Neural crest cell (in vitro differentiated cells): ENCODE measurements at places on chromosomes 5 and 9.

DNA sequence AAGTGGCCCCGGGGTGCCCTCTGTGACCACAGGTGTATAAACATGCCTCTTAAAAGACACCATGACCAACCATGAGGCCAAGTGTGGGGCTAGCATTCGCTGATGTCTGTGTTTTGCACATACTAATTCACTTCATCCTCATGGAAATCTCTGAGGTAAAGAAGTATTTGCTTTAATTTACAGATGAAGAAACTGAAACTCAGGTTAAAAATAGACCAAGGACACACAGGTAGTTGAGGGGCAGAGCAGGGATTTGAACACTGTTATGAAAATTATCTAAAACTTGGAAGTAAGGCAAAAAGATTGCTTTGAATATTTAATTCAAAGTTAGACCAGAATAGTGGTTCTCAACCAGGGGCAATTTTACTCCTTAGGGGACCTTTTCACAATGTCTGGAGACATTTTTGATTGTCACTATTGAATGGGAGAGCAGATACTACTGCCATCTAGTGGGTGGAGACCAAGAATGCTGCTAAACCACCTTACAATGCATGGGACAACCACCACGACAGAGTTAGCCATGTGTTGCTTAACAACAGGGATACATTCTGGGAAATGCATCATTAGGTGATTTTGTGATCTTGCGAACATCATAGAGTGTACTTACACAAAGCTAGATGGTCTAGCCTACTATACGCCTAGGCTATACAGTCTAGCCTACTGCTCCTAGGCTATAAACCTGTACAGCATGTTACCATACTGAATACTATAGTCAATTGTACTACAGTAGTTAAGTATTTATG lies 8.0 kb upstream of the FXN start:
- H3K36me3 ChIP-seq = no peaks in the 10 kb centered on the region
- peak; percentile 27 for DNase-seq
- H3K27me3 ChIP-seq = peaks cover 10% of the 10 kb centered on the region
- peaks cover 3% of the 10 kb centered on the region for H3K4me1 ChIP-seq
- H3K4me3 ChIP-seq = no peak overlapping the region

- no peak overlapping the region for H3K27ac ChIP-seq
- no peak overlapping the region for H3K4me3 ChIP-seq
- H3K36me3 ChIP-seq = no peaks in the 10 kb centered on the region
Observed at GRCh38 chr5:107753427-107753826, 82.7 kb upstream of the EFNA5 start.

DNA sequence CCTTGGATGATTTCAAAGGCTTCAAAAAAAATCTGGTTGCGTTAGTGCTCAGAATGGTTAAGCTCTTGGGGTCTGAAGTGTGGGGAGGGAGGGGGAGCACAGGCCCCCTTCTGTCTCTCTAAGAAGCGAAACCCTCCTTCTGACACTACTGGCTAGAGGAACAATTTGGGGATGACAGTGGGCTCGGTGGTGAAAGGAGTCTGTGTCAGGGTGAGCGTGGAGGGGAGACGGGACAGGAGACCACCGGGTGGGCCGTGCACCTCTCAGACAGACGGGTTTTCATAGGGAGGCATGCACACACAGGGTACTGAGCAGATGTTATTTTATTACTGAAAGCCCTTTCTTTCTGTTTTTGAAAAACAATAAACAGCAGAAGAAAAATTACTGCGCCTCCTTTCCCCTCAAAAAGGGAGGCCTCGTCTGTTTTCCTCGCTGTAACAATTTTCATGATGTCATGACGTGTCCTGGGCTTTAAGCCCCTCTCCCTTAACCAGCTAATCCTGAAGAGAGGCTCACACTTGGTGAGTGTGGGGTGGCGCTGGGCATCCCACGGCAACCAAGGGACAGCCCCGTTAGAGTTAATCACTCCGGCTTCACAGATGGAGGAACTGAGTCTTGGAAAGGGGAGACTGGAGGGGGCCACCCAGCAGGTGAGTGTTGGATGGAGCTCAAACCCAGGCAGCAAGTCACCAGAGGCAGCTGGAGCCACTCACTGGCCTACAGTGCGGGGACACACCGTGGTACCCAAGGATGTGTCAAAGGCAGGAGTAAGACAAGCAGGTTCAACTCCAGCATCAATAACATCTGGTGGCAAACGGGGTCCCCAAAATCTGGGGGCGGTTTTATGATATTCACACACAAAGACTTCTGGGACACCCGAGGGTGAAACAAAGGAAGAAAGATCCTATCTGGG lies 53.4 kb downstream of the PTCH1 start:
- DNase-seq = no peak
- H3K4me1 ChIP-seq = peaks cover 75% of the 10 kb centered on the region
- H3K36me3 ChIP-seq = peaks cover 46% of the 10 kb centered on the region

DNA sequence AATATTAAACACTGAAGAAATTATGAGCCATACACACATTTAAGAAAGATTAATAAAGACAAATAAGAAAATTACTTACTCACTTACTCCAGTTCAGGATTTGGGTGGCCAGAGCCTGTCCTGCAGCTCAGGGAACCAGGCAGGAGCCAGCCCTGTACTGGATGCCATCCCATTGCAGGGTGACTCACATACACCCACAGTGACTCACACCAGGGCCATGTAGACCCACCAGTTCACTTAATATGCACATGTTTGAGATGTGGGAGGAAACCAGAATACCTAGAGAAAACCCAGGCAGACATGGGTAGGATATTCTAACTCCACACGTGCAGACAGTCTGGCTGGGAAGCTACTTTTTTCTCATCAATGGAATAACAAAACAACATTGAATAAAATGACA lies 49.6 kb upstream of the ADRB2 start:
- H3K4me1 ChIP-seq = no peaks in the 10 kb centered on the region
- peaks cover 17% of the 10 kb centered on the region for H3K27me3 ChIP-seq
- no peak overlapping the region for H3K4me3 ChIP-seq
- no peaks in the 10 kb centered on the region for H3K36me3 ChIP-seq

DNA sequence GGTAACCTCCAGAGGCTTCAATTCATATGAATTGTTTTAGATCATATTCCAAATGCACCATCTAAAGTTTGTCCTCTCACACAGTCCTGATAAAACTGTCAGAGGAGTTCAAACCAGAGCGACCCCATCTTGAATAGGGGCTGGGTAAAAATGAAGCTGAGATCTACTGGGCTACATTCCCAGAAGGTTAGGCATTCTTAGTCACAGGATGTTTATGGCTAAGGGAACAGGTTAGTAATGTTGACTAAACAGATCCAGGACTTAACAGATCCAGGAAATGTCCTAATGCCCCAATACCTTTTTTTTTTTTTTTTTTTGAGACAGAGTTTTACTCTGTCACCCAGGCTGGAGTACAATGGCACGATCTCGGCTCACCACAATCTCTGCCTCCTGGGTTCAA lies 192.6 kb upstream of the PRDM9 start:
- H3K4me1 ChIP-seq = no peaks in the 10 kb centered on the region
- H3K36me3 ChIP-seq = no peaks in the 10 kb centered on the region

GRCh38 chr5:81778642-81779041 lies 27.7 kb upstream of the SSBP2 start:
- no peaks in the 10 kb centered on the region for H3K36me3 ChIP-seq
- no peak for DNase-seq
- H3K4me1 ChIP-seq = peaks cover 17% of the 10 kb centered on the region
- H3K27me3 ChIP-seq = no peaks in the 10 kb centered on the region
- no peak overlapping the region for H3K4me3 ChIP-seq
- H3K27ac ChIP-seq = no peak overlapping the region

DNA sequence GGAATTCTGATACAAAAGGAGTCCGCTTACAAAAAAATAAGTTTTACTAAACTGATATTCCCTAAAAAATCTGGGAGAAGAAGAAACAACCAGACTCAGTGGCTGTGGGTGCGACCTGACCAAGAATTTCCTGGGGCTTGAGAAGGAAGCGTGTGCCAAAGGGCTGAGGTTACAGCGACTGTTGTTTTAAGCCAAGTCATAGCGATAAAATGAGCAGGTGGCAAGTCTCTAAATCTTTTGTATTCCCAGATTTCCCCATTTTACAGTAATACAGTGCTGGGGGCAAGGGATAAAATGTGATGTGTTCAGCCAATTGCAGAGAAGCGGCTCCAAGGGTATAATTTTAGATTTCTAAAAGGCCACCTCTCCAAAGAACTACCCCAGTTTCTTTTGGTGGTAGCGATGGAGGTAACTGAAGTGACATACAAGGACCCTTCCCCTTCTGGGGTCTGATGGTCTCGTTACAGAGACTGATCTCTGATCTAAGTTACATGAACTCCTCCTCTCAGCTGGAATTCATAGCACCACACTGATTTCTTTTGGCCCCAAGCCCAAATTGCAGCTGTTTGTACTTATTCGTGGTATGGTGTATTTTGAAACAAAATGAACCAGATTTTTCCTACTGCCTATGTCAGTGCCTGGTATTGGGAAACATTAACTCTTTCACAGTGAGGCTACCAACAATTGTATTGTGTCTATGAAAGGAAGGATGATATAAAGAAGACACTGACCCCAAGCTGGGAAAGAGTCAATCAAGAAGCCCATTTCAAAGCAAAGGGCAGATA lies 41.6 kb downstream of the LPAR1 start:
- DNase-seq = no peak
- peaks cover 25% of the 10 kb centered on the region for H3K4me1 ChIP-seq
- no peak overlapping the region for H3K27ac ChIP-seq
- no peaks in the 10 kb centered on the region for H3K27me3 ChIP-seq
- no peaks in the 10 kb centered on the region for H3K36me3 ChIP-seq
- H3K4me3 ChIP-seq = no peak overlapping the region

GRCh38 chr9:98120476-98120875 lies 1.5 kb upstream of the TRIM14 start:
- H3K4me3 ChIP-seq = peak overlapping the region; percentile 51
- H3K36me3 ChIP-seq = no peaks in the 10 kb centered on the region
- peaks cover 21% of the 10 kb centered on the region for H3K27me3 ChIP-seq
- peaks cover 9% of the 10 kb centered on the region for H3K4me1 ChIP-seq

DNA sequence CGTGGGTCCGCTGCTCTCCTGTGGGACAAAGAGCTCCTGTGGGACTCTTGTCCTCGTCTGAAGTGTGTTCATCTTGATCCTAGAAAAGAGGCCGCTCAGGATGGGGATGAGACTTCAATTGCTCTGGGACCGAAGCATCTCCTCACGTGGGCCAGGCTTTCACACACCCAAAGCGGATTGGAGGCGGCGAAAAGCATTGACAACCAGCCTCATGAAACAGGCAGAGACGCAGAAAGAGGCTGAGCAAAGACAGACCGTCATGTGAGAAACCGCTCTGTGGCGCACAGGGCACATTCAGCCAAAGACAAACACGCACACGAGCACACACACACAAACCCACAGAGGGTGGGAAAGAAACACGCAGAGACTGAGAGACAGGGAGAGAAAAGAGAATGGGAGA lies 479.5 kb downstream of the SPATA31A7 start:
- H3K36me3 ChIP-seq = peaks cover 14% of the 10 kb centered on the region
- no peaks in the 10 kb centered on the region for H3K27me3 ChIP-seq
- no peak for DNase-seq
- H3K4me1 ChIP-seq = no peaks in the 10 kb centered on the region
- no peak overlapping the region for H3K27ac ChIP-seq
- H3K4me3 ChIP-seq = no peak overlapping the region

GRCh38 chr9:27353166-27353473 lies 56.2 kb upstream of the EQTN start:
- peak overlapping the region; percentile 45 for H3K27ac ChIP-seq
- no peak for DNase-seq
- H3K36me3 ChIP-seq = peaks cover 16% of the 10 kb centered on the region
- peaks cover 57% of the 10 kb centered on the region for H3K4me1 ChIP-seq
- no peaks in the 10 kb centered on the region for H3K27me3 ChIP-seq
- H3K4me3 ChIP-seq = no peak overlapping the region

DNA sequence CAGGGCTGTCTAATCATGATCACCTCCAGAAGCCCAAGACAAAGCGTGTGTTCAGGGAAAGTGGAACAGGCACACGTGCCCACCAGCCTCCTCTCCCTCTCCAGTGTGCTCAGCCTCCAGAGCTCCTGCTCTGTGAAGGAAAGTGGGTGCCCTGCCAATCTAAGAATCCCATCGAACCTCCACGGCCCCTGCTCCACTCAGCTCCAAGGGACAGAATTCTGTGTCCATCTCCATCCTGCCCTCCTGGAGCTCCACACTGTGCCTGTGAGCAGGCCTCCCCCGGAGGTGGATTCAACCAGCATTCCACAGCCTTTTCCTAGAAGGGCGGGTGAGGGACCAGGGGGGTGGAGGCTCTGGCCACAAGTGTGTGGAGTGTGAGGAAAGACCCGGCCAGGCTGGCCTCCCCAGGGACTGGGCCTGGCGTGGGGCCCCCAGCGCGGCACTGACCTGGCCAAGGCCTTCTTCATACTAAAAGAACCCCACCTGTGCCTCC lies 6.0 kb downstream of the EEIG1 start:
- no peak overlapping the region for H3K27ac ChIP-seq
- no peak for DNase-seq
- peaks cover 72% of the 10 kb centered on the region for H3K4me1 ChIP-seq
- no peaks in the 10 kb centered on the region for H3K27me3 ChIP-seq

- peaks cover 2% of the 10 kb centered on the region for H3K27me3 ChIP-seq
- H3K4me1 ChIP-seq = peaks cover 11% of the 10 kb centered on the region
- H3K4me3 ChIP-seq = no peak overlapping the region
- no peak overlapping the region for H3K27ac ChIP-seq
- no peak for DNase-seq
Observed at GRCh38 chr5:156414391-156414790, 87.4 kb downstream of the SGCD start.

DNA sequence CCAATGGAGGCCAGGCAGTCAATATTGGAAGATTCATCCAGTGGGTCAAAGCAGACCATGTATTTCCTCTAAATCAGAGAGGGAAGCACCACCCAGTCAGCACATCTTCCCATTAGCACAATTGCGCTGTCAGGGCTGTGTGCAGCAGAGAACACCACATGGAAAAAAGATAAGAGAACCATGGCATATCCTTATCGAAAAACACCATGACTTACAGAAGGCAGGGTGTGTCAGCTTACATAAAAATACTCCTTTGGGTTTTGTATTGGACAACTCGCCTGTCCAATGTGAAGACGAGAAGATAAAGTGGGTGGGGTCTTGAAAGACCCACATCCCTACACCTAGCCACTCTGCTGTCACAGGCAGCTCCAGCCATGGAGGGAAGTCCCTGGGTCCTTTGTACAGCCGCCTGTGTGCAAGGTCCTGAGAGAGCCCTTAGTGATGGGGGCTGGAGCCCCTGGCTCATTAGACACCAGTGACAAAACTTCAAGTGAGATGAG lies 71.9 kb upstream of the SPATA31E1 start:
- DNase-seq = no peak
- no peak overlapping the region for H3K4me3 ChIP-seq
- H3K4me1 ChIP-seq = peaks cover 3% of the 10 kb centered on the region
- peaks cover 5% of the 10 kb centered on the region for H3K36me3 ChIP-seq
- peaks cover 2% of the 10 kb centered on the region for H3K27me3 ChIP-seq

- no peaks in the 10 kb centered on the region for H3K36me3 ChIP-seq
- H3K27me3 ChIP-seq = no peaks in the 10 kb centered on the region
- H3K4me3 ChIP-seq = no peak overlapping the region
- no peak for DNase-seq
- H3K4me1 ChIP-seq = peaks cover 4% of the 10 kb centered on the region
- no peak overlapping the region for H3K27ac ChIP-seq
Observed at GRCh38 chr5:99586878-99587277, 658.1 kb upstream of the CHD1 start.
